ENCODE measurements at places on chromosomes 2 and 18.

- DNase-seq = no peak
These were observed 42.0 kb downstream of the ZEB2 start for GRCh38 chr2:144477957-144478311.

DNA sequence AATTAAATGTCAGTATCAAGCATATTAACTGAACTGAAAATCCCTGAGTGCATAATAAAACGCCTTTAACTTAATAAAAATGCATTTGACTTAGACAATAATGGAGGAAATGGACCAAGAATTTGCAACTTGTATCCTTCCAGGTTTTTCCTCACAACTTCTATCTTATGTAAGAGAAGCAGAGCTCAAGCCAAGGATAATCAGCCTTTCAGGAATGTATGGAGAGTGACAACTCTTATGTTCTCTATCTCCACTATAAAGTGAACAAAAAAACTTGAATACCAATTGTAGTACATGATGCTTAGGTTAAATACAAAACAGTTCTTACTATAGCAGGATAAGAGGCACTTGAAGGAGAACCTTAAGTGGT lies 64.8 kb upstream of the CYP26B1 start:
- DNase-seq = no peak

GRCh38 chr2:52571380-52572347 lies 1195.9 kb upstream of the CHAC2 start:
- DNase-seq = no peak

GRCh38 chr2:121960251-121960650 lies 204.8 kb downstream of the TSN start:
- DNase-seq = no peak

DNA sequence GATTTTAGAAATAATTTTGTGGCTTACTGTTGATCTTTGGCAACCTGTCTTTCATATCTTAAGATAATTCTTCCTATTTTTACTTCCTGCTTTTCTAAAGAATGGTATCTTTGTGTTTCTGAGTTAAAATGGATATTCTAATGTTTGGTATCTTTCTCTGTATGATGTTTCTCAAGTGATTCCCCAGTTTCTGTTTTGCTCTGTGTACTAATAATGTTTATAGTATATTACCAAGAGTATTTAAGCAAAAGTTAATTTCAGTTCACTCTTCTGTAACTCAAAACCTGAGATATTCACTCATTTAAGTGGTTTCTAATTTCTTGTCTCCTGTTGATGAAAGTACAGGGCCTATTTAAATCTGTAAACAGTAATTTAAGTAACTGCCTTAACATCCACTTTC lies 58.3 kb downstream of the CCDC150 start:
- DNase-seq = no peak

- DNase-seq = peak; percentile 13
These were observed 295.0 kb upstream of the ZNF521 start for GRCh38 chr18:25646971-25647370.

GRCh38 chr2:234588054-234588430 lies 91.2 kb upstream of the ARL4C start:
- DNase-seq = no peak

DNA sequence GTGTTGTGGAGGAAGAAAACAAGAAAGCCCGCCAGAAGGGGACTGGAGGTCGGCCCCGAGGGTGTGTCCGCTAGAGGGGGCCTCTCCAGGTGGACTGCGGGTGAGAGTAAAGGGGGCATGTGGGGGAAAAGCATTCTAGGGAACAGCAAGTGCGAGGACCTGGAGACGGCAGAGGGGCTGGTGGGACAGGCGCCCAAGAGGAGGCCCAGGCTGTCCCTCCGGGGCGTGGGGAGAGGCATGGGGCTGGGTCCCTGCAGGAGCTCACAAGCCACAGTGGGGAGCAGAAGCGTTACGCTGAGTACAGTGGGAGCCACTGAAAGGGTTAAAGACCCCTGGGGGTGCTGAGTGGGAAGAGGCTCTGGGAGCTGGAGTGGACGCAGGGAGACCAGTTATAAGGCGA lies 1.6 kb upstream of the KLF11 start:
- DNase-seq = no peak

DNA sequence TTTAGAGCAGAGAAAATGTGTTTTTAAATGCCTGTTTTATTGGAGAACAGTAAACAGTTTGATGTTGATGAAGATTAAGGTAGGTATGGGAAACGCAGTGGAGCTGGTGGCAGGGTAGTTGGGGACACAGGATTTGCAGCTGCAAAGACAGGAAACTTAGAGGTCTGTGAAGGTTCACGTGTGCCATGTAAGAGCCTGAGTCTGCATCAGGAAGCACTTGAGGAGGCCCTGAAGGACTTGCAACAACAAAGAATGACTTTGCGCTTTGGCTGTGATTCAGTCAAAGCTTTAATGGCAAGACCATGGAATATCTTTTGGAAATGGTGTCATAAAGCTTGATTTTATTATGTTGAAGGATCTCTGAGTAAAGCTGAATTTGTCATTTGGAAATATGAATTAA lies 347.6 kb upstream of the KCNJ3 start:
- no peak for DNase-seq

DNA sequence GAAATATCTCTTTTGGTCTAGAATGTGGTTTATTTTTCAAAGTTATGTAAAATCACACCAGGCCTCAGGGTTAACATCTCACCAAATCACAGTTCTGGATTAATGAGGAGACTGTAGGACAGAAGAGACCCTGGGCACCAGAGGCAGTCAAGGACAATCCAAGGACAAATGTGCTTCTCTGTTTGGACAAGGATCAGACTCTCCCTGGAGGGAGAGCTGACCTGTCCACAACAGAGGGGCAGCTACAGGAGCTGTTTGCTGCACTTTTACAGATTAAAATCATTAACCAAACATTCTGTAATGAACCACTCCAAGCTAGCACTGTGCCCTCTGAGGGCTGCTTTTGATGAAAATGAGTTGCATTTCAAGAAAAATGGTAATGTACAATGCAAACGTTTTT lies 690.6 kb upstream of the SLC8A1 start:
- DNase-seq = no peak

DNA sequence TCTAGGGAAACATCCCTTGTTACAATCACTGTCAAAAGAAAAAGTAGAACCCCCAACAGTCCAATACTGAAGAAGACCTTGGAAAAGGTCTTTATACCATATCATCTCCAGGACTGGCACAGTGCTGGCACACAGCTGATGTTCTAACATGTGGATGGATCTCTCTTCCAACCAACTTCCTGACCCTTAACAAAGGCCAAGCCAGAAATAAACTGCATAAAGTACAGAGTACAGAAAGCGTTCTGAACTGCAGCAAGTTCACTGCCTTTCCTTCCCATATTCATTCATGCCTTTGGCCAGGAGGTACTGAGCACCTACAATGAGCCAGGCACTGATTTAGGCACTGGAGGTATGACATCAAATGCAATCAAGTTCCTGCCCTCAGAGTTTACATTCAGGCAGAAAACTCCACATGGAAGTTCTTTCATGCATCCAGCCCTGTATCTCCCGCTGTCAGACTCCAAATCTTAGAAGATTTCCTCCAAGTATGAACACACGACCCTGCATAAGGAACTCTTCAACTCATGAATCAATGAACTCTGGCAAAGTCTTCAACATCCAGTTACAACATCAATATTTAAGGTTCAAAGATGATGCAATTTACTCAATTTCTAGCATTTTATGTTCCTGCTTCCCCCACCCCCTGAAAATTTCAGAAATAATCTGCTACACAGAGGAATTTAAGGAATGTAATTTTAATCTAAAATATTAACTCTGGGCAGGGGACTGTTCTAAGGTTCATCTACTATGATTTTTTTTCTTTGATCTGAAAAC lies 33.8 kb downstream of the ACVR1 start:
- DNase-seq = no peak

- peak; percentile 71 for DNase-seq
These were observed 3.0 kb downstream of the SH2D6 start for GRCh38 chr2:85421260-85422071.

- no peak for DNase-seq
These were observed 147.8 kb downstream of the EN1 start for GRCh38 chr2:118699447-118700175.

DNA sequence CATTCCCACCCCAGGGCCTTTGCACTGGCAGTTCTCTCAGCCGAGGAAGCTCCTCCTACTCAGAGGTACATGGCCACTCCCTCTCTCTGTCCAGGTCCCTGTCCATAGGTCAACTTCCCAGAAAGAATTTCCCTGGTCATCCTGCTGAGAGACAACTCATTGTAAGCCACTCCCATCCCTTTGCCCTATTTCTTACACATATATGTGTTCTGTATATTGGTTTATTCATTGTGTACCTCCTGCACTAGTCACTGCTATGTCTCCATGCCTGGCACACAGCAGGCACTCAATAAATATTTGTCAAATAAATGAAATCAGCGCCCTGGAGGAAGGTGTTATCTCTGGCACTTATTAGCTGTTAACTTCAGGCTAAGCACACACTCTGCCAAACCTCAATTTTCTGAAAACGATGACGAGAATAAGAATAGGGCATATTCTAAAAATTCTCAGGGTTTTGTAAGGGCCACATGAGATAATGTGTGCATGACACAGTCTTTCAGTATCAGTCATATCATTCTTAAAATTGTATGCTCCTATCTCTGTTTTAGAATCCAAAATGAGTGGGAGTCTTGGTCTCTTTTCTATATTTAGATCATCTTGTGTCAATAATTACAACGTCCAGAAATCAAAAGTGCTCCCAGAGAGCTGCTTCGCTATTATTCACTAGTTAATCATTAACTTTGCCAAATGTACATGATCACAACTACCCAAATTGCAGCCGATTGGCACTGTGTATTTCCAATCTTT lies 198.0 kb downstream of the ALK start:
- DNase-seq = no peak

DNA sequence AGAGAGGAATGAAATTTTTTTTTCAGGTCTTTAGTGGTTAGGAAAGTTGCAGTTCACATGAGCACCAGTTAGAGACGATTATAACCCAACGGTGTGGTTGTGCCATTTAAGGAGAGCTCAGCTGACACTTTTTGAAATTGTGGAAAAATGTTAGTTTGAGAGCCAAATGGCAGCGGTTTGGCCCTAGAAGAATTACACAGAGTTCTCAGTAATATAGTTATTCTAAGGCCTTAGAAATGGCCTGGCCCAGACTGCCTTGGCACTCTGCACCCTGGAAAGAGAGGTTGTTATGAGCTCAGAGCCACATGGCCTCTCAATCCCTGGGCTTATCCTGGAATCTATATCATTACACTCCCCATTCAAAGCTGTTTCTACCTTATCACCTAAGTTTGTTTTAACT lies 117.4 kb downstream of the RHBDD1 start:
- DNase-seq = no peak

- DNase-seq = no peak
These were observed 400.3 kb upstream of the CNTNAP5 start for GRCh38 chr2:123624816-123625215.

DNA sequence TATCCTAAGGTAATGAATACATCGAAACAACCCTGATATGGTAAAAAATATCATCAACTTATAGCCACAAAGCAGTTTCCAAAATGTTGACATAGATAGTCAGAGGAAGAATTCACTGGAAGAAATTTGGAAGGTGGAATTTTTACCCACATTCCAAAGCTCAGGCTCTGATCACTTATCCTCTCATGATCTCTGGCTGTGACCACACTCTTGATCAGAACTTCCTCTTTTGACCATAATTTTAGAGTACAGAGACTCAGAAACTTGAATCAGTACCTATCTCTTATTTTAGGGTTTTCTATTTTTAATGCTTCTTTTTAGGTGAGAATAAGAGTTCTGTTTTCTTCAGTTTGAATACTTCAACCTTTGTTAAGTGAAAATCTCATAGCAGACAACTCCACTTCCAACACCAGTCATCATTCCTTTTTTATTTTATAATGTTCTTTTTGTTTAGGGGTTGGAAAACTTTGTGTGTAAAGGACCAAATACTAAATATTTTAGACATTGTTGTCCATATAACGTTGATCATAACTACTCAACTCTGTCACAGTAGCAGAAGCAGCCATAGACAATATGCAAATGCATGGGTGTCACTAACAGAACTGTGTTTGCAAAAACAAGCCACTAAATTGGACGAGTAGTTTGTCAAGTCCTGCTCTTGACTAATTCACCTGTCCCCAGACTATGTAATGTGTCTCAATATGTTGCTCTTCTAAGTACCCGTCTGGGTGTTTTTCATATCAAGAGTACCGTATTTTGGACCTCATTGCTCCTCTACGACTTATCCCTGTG lies 891.6 kb upstream of the CRIM1 start:
- peak; percentile 36 for DNase-seq

- DNase-seq = no peak
These were observed 1.8 kb downstream of the MYO5B start for GRCh38 chr18:50192995-50193795.

GRCh38 chr2:230505162-230505561 lies 89.2 kb downstream of the SP100 start:
- no peak for DNase-seq

DNA sequence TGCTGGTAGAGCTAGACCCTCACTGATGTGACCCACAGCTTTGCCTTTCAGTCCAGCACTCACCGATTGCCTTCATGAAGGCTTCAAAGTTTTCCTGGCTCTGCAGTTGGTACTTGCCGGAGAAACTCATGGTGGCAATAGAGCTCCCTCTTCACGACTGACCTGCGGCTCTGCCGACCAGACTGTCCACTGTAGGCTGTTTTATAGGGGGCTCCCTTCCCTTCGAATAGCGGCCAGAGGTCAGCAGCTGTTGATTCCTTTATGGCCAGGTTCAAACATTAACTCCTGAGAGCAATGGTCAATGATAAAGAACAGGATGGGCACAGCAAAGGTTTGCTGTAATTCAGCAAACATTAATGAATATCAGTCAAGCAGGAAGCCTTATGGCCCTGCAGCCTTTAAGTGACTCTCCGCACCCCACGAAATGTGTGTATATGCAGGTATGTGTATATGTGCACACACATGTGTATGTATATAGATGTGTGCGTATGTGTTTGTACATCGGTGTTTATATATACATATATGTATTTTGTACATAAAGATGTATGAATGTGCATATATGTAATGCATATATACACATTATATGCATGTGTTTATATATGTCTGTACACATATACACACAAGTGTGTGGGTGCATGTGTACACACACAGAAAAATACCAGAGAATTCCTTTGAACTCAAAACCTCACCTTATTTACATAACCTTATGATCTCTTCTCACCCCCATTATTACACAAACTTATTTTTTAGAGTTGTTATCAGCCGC lies at the start of gene FABP1:
FABP1 (minus strand) TSS at position 175 of the 766 bp plus-strand sequence; CDS start at position 130, 45 bp downstream.
- DNase-seq = no peak

DNA sequence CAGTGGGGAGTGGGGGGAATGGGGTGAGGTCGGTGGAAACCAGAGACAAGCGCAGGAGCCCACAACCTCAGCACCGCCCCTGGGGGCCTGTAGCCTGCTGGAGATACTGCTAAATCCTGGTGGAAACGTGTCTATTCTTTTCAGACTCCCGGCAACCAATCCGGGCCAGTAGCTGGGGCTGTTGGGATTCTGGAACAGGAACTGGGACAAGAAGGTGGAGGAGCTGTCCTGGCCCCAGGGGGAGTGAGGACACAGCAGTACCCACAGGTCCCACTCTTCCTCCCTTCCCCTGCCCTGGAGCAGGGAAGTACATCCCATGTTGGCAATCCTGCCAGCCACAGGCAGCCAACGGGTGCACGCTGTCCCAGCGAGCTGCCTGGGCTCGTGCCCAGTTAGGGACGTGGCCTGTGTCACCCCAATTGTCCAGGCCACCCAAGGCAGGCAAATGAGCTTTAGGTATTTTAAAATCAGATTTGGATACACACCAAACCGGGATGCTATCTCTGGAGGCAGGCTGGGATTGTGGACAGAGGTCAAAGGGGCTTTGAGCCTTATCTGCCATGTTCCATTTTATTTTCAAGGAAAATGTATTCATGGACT lies 51.8 kb downstream of the HS1BP3 start:
- DNase-seq = no peak

All from ELR (cell line).